ENCODE measurements at places on chromosomes 4 and X.

DNA sequence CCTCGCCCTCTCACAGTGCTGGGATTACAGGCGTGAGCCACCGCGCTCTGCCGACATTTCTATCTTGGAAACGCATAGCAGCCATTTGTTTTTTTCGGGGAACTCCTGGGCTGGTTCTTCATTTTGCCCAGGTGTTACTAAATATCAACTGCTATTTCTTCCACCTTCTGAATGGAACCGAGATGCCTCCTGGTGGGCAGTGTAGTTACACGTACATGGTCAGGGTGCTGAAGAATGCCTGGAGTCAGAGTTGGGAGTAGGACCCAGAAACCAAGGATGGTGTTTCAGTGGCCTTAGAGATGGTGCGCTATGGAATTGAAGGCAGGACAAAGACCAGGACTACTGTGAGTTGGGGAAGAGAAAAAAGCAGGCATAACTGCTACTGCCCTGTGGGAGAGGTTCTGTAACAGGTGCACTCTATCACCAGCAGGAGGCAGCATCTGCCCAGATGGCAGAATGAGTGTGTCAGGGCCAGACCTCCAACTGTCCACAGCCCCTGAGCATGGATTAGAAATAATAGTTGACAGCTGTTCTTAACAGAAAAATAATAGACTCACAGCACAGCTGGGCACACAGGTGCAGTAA, 81.7 kb downstream of the ZC4H2 start:
- no peak for DNase-seq

- DNase-seq: no peak
Observed at GRCh38 chr4:185404031-185404430, 7.4 kb downstream of the ANKRD37 start.

DNA sequence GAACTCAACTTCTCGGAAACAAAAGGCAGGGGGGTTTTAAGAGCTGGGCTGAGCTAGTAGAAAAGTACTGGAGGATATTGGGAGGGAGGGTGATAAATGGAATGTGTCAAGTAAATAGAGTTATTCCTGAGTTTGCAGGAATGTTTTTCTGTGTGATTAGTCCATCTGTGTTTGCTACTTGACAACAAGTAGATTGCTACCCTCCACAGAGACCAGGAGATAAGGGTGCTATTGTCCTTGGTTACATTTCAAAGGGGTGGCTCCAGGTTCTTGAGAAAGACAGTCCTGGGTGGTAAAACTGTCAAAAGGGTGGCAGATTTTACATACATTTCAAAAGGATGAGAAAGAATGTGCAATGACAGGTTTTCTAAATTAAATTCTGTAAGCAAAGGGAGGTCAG, 181.2 kb upstream of the PPP3CA start:
- no peak for DNase-seq

DNA sequence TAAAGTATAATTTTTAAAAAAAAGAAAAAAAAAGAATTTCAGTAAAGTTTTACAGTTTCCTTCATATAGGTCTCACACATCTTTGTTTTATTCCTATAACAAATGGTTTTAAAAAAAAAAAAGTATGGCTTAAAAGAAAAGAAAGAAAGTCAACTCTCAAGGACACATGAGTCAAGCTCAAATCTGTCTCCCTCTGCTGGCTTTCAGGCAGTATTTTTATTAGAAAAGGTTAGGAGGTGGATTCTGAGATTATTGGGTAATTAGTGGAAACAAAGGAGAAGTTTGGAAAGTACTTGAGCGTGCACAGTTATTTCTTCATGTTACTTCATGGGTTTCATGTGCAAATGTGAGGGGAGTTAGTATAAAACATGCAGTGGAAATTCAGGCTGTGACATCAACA, 36.6 kb upstream of the BTC start:
- DNase-seq: no peak

- DNase-seq: no peak
Observed at GRCh38 chr4:173403051-173403450, 4.1 kb upstream of the SCRG1 start.

All from activated CD8-positive, alpha-beta memory T cell treated with anti-CD3 and anti-CD28 coated beads for 4 hours (primary cell).